ENCODE measurements at places on chromosomes 2 and 18.

GRCh38 chr2:215743066-215743465 is 270.3 kb downstream of the MREG start:
- no peak for DNase-seq

DNA sequence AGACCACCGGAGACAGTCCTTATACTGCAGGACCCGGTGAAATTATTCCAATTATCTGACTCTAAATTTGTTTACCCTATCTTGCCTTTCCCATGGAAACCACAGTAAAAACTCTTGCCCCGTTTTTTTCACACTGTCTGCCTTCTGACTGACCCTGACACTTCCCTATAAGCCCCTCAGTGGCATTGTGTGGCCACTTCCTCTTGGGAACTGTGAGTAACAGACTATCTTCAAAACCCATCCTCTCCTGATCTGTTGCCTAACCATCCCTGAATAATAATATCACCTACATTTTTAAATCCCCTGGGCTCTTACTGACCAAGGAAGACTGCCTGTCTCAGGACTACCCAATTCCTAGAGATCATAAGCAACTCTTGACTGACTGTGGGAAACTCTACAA is 42.6 kb upstream of the RNF152 start:
- no peak for DNase-seq

DNA sequence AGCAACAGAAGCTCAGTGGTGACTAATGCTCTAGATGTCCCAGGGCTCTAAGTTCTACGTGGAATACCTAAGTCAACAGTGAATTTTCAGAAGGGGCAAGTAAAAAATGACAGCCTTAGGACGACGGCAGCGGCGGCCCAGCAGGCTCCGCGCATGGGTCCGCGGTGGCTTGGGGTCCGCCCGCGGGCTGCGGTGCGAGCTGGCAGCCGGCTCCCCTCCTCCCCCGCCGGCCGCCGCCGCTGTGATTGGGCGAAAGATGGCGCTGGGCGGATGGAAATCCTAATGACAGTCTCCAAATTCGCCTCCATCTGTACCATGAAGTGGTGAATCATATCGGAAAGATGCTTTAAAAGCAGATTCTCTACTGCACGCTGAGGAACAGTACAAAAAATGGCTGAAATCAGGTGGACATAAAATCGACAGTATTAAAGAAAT is 74.7 kb downstream of the HNRNPLL start:
- DNase-seq, result no peak

DNA sequence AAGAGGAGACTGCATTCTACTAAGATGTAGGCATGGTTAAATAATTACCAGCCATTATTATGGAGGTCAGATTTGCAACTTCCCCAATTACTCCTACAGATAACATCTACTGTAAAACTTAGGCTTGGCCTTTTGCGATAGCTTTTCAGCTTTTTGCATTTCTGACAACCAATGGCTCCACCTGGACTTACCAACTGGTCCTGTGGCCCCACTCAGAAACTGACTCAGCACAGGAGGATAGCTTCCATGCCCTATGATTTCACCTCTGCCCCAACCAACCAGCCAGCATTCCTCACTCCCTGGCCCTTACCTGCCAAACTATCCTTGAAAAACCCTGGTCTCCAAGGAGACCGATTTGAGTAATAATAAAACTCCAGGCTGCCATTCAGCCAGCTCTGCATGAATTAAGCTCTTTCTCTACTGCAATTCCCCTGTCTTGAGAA is 28.2 kb downstream of the TUBB6 start:
- DNase-seq, result no peak

DNA sequence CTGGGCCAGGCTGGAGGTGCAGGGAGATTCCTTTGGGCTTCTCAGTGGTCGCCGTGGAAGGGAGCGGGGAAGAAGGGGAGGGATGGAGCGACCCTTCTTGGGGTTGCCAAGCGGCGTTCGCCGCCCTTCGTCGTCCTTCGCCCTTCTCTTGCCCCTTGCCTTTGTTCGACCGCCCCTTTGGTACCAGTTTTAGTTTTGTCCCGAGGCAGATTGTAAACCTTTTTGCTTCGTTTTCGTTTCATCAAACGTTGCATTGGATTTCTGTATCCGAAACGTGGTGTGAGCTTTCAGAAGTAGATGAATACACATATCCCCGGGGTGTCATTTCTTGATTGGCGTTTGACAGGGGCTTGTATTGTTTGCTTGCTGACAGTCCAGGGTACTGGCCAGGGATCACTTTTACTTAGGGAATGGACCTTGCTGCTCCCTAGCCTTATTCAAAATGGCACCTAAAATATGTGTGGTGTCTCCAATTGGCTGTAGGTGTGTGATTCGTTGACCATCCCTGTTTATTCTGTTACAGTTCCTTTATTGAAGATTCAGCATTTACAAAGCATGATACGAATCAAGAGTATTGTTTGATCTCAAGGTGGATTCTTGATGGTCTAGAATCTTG is 788 bp downstream of the USP14 start:
- no peak for DNase-seq

GRCh38 chr2:184921676-184922075 is 323.3 kb downstream of the ZNF804A start:
- DNase-seq, result no peak

- no peak for DNase-seq
Observed at GRCh38 chr2:24881158-24881557, 38.9 kb downstream of the ADCY3 start.

- DNase-seq, result no peak
Observed at GRCh38 chr2:16216558-16216945, 276.2 kb downstream of the MYCN start.

Measured in activated naive CD4-positive, alpha-beta T cell (primary cell).